H9 (cell line): ENCODE measurements at places on chromosomes 7 and 10.

DNA sequence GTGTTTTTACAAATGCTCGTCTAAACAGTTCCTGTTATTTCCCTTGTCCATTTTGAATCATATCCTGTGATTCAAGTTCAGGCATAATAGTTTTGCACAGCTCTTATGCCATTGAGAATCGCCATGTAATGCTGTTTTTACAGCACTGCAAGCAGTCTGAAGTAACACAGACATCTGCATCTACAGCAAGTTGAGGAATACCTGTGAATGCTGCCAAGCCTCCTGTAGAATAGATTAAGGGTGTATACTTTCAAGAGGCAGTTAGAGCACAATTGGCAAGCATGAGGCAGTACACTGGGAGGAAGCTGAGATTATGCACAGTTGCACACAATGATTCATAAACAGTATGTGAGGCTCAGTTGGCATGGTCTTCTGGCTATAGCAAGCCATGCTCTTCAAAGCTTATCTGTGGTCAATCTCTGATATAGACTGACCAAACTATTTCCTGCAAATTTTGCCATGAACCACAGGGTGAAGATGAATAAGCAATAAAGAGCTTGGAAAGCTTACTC, 121.9 kb upstream of the AKR1E2 start:
- no peaks in the 10 kb centered on the region for H3K27me3 ChIP-seq
- H3K36me3 ChIP-seq = no peaks in the 10 kb centered on the region

DNA sequence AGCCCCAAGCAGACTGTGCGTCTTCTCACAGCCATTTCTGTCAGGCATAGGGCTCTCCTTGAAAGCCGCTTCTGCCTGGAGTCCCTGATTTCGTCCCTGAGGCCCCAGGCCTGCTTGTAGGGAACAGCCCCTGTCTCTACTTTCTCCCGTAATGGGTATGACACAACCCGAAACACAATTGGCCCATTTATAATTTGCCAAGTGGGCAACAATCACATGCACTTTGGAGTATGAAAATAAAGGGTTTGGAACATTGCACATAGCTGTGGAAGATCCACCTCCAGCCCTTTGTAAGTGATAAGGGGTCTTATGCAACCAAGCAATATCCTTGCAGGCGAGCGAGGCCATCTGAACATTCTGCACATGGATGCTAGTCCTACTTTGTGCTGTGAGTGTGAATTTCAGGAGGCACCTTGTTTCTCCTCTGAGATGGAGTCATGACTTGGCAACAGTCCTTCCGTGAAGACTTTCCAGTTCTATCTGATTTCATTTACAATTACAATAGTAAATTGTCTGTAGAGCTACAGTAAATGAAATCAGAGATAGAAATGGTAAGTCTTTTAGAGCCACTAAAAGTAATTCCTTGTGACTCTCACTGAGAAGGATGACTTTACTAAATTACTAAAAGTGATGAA, 141.5 kb downstream of the CUBN start:
- H3K27ac ChIP-seq = no peak overlapping the region
- H3K4me1 ChIP-seq = no peaks in the 10 kb centered on the region
- DNase-seq = no peak
- no peak overlapping the region for H3K4me3 ChIP-seq

DNA sequence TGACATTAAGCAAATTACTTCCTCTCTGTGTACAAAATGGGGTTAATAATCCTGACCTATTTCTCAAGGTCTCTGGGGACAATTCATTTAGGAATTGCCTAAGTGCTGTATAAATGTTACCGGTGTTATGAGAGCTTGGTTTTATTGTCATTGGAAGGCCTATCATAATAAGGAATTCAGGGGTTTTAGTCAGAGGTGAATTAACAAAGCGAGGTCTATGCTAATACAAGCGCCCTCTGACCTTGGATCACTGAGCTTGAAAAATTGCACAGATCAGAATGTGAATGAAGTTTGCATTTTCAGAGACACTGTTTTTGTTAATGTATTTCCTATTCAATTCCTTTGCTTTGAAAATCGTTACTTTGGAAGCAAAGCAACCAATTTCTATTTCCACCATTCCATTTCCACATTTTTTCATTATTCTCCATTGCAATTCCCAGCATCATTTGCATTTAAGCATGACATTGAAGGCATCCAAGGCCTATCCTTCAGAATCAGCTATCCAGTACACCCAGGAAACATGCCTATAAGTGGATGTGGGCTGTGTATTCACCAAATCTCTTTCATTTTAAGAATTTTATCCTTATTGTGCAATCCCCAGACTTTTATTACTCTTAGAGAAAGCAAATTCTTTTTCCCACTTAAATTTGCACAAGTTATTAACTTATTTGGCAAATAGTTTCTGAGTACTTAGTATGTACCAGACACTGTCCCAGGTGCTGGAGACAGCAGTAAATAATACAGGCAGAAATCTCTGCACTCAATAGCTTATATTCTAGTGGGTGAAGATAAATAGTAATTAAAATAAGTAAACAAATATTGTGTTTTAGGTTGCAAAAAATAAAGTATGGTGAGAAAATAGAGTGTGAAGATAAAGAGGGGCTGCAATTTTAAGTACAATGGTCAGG, 133.1 kb downstream of the NRCAM start:
- no peak overlapping the region for H3K27ac ChIP-seq
- no peaks in the 10 kb centered on the region for H3K36me3 ChIP-seq
- no peak for DNase-seq
- no peak overlapping the region for H3K4me3 ChIP-seq
- no peaks in the 10 kb centered on the region for H3K27me3 ChIP-seq

DNA sequence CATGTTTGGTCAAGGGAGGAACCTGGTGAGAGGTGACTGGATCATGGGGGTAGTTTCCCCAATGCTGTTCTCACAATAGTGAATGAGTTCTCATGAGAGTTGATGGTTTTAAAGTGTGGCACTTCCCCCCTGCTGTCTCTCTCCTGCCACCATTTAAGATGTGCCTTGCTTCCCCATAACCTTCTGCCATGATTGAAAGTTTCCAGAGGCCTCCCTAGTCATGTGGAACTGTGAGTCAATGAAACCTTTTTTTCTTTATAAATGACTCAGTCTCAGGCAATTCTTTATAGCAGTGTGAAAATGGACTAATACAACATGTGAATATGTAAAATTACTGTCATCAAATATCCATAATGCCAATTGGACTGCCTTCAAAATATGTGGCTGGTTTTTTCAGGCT, 165.5 kb upstream of the TARP start:
- H3K36me3 ChIP-seq = no peaks in the 10 kb centered on the region
- no peaks in the 10 kb centered on the region for H3K27me3 ChIP-seq
- no peak for DNase-seq
- H3K4me1 ChIP-seq = no peaks in the 10 kb centered on the region
- no peak overlapping the region for H3K27ac ChIP-seq

- no peak for DNase-seq
- H3K36me3 ChIP-seq = no peaks in the 10 kb centered on the region
- H3K27me3 ChIP-seq = no peaks in the 10 kb centered on the region
- no peak overlapping the region for H3K4me3 ChIP-seq
- H3K4me1 ChIP-seq = no peaks in the 10 kb centered on the region
- H3K27ac ChIP-seq = no peak overlapping the region
Measured at GRCh38 chr10:62726638-62727037, 77.9 kb upstream of the ADO start.

GRCh38 chr10:1923586-1923985, 186.3 kb upstream of the ADARB2 start:
- H3K27me3 ChIP-seq = no peaks in the 10 kb centered on the region
- no peaks in the 10 kb centered on the region for H3K4me1 ChIP-seq
- H3K4me3 ChIP-seq = no peak overlapping the region
- H3K36me3 ChIP-seq = no peaks in the 10 kb centered on the region
- no peak for DNase-seq

DNA sequence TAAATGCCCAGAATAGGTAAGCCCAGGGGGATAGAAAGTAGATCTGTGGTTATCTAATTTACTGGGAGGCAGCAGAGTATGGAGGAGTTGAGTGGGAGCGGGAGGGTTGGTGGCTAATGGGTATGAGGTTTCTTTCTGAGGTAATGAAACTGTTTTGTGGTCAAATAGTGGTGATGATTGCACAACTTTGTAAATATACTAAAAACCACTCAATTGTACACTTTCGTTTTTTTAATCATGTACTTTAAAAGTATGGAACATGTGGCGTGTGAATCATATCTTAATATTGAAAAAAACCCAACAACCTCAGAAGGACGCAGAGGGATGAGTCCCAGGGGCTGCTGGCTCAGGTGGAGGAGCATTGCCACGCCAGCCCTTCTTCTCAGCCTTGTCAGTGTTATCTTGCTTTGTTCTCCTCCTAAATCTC, 118.1 kb downstream of the WDR11 start:
- H3K27me3 ChIP-seq = no peaks in the 10 kb centered on the region
- no peak overlapping the region for H3K4me3 ChIP-seq
- H3K36me3 ChIP-seq = peaks cover 5% of the 10 kb centered on the region
- H3K4me1 ChIP-seq = no peaks in the 10 kb centered on the region
- H3K27ac ChIP-seq = no peak overlapping the region

- no peak overlapping the region for H3K4me3 ChIP-seq
- no peak overlapping the region for H3K27ac ChIP-seq
- no peaks in the 10 kb centered on the region for H3K4me1 ChIP-seq
- no peaks in the 10 kb centered on the region for H3K27me3 ChIP-seq
- DNase-seq = no peak
- H3K36me3 ChIP-seq = no peaks in the 10 kb centered on the region
Measured at GRCh38 chr7:106655703-106656498, 5.1 kb downstream of the CCDC71L start.

DNA sequence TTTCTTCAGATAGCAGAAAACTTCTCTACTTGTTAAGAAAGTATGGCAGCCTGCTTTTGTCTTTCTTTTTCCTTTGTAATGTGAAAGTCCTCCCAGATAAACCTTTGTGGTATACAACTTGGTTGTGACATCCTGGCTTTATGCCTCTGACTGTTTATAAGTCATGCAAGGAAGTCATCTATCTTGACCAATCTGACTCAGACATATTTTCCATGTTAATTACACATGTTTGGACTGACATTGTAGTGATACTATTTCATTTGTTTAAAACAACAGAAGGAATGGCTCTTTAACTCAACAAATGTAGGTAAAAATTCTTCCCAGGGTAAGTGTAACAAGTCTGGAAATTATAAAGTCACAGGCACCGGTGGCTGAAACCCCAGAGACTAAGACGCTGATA, 341.6 kb upstream of the MEOX2 start:
- H3K27ac ChIP-seq = no peak overlapping the region
- no peak overlapping the region for H3K4me3 ChIP-seq
- DNase-seq = no peak
- H3K4me1 ChIP-seq = no peaks in the 10 kb centered on the region
- H3K27me3 ChIP-seq = no peaks in the 10 kb centered on the region

DNA sequence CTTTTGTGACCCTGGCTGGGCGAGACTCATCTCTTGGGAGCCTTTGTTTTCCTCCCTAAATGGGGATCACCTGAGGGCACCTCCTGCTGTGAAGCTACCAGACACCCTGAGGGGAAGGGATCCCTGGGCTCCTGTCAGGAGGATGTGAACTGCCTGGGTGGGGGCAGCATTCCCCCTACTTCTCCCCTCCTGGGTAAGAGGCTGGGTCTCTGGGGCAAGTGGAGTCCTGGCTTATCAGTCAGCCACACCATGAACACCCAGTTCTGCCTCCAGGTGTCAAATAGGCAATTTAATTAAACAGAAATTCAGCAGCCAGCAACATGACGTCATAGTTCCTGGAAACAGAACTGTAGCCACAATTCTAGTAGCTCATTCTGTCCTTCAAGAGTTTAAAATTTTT, 97.7 kb upstream of the RET start:
- no peaks in the 10 kb centered on the region for H3K4me1 ChIP-seq
- no peaks in the 10 kb centered on the region for H3K36me3 ChIP-seq
- no peak overlapping the region for H3K4me3 ChIP-seq
- no peak for DNase-seq

DNA sequence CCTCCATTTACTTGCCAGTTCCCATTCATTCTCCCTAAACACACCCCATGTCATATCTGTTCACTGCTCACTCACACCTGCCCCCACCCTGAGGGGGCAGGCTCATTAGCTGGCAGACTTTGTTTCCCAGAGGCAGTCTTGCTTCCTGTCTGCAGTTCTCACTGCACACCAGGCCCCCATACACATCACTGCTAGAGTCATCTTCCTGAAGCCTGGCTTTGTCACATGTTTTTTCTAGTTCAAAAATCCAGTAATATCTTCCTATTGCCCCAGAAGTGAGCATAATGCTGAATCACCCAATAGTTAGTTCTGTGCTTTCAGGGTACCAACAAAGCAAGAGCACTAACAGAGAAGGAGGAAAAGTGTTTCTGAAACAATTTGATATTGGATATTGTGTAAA, 1.9 kb downstream of the LRRC72 start:
- no peaks in the 10 kb centered on the region for H3K27me3 ChIP-seq
- H3K4me1 ChIP-seq = no peaks in the 10 kb centered on the region
- no peak overlapping the region for H3K27ac ChIP-seq
- no peak for DNase-seq

DNA sequence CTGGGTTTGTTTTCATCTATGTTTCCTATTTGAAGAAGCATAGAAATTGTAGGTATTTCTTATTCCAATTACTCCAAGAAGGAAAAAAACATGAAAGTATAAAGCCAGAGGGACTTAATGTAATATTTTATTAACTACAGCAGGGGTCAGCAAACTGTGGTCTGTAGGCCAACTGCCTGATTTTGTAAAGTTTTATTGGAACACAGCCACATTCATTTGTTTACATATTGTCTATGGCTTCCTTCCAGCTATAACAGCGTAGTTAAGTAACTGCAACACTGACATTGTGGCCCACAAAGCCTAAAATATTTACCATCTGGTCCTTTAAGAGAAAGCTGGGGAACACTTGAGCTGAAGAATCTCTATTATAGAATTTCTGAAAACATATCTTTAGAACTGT, 306.2 kb downstream of the BICC1 start:
- H3K36me3 ChIP-seq = no peaks in the 10 kb centered on the region
- no peak overlapping the region for H3K4me3 ChIP-seq

DNA sequence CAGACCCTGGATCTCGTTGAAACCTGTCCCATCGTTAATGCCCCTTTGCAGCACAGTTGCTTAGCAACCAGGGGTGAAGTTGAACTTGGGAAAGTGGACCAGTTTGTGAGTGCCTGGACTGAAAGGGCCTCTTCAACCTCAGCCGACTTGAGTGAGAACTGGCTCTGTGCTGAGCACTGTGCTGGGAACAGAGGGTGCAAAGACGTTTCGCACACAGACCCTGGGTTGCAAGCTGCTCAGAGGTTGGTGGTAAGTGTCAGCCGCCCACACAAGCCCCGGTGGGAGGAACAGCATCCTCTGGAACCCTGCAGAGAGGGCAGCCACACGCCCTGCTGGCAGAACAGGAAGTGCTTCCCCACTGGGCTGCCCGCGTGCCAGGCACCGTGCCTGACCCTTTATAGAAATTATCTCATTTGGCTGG, 89.2 kb downstream of the CARD11 start:
- H3K4me1 ChIP-seq = no peaks in the 10 kb centered on the region
- no peak for DNase-seq
- H3K27me3 ChIP-seq = no peaks in the 10 kb centered on the region
- peaks cover 38% of the 10 kb centered on the region for H3K36me3 ChIP-seq

- no peak for DNase-seq
- no peak overlapping the region for H3K4me3 ChIP-seq
- no peaks in the 10 kb centered on the region for H3K27me3 ChIP-seq
- H3K36me3 ChIP-seq = peaks cover 11% of the 10 kb centered on the region; the same call in 2 of the 3 replicates
- peaks cover 11% of the 10 kb centered on the region for H3K4me1 ChIP-seq
Measured at GRCh38 chr7:70833726-70834125, 298.2 kb upstream of the GALNT17 start.
